Osteocyte (in vitro differentiated cells): ENCODE measurements at places on chromosomes 4 and X. TPM values are rescaled to one million over a fixed set of nuclear protein-coding genes. Genes with fewer than 3 reads are reported as not detected.

Gene MTNR1A
- total RNA-seq: not detected in 2 replicates

Gene RASSF6
- total RNA-seq: not detected in 2 replicates

Gene ERAS
- not detected in 2 replicates for total RNA-seq

Gene RNF175
- 0.32 TPM in 1 of 2 replicates, not detected in the other for total RNA-seq

Gene DUSP9
- total RNA-seq: 0.91 and 1.3 TPM in 2 replicates

Gene GAGE10
- total RNA-seq: not detected in 2 replicates

Gene PIN4
- 10.9 and 12.1 TPM in 2 replicates for total RNA-seq

Gene NCBP2L
- total RNA-seq: not detected in 2 replicates

Gene AMTN
- not detected in 2 replicates for total RNA-seq

Gene NDP
- total RNA-seq: not detected in 2 replicates

Gene GPR173
- 12.6 and 17.3 TPM in 2 replicates for total RNA-seq

Gene SUPT20HL1
- not detected in 2 replicates for total RNA-seq

Gene NEIL3
- 2.1 and 2.3 TPM in 2 replicates for total RNA-seq

- no peak for DNase-seq
Measured at GRCh38 chr4:177441061-177441802, 1.0 kb downstream of the AGA start.

GRCh38 chr4:149932188-149932587 lies 116.5 kb upstream of the IQCM start:
- DNase-seq: no peak

GRCh38 chr4:5712931-5713330 lies 1.9 kb downstream of the EVC start:
- no peak for DNase-seq

DNA sequence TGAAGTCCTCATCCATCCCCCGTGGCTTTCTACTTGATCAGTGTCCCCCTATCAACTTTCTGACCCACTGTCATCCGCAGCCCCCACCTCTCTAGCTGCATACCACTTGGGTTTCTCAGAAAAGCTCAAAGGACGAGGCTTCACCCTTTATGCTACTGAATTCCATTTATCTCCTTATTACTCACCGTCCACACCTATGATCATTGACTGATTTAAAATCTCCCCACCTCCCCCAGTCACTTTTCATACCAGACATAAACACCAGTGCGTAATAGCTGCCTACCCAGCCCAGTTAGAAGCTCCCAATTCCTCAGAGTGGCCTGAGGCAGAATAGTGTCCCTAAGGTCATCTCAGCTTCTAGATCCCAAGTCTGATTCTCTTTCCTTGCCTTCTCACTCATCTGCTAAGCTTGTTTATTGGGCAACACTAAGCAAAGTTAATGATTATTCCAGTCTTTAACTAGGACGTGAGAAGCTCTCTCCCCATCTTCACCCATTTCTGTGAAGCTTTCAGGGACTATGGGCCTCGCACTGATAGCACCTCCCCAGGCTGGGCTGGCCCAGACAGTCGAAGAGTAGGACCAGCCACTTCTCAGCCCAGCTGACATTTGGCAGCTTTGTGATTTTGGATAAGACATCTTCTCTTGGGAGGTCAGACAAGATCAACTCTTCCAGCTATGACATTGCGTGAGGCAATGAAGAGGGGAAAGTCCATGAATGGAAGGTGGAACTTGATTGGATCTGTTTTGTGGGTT lies 7.2 kb upstream of the DDX60L start:
- no peak for DNase-seq

DNA sequence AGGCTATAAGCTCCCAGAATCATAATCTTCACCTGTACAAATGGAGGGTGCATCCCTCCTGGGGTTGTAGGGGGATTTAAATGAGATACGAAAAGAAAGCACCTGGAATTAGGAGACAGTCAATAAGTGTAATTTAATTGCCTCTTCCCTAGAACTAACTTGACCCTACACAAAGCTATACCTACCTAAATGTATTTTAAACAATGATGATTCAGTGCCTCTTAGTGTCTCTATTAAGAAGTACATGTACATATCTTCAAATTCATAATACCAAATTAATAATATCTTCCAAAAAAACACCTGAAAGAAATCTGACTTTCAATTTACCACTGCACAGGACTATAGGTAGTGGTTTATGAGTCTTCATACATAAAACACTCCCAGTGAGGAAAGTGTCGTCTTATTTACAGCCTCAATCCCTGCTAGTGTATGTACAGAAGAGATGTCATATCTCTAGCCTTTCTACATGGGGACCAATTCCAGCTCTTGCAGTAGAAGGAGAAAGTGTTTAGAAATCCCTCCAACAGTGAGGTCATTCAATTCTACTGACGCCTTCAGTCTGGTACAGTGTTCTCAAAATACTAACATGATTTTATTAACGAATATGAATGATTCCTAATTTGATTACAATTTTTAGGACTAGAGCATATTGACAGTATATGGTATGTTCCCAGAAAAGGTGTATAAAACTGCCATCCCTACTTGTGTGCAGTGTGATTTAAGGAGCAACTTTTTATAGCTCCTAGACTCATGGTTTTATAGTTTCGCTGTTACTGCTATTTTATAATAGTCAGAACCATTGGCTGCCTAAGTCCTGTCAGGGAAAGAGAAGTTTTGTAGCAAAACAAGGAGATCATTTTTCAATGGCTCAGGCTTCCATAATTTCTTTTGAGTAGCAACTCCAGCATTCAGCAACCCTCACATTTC lies 282.7 kb downstream of the UNC5C start:
- no peak for DNase-seq

GRCh38 chr4:25914670-25915352 lies 791 bp downstream of the SMIM20 start:
- no peak for DNase-seq

- no peak for DNase-seq
Measured at GRCh38 chr4:25075129-25075528, 44.4 kb upstream of the LGI2 start.

- no peak for DNase-seq
Measured at GRCh38 chrX:81316163-81316562, 114.3 kb downstream of the SH3BGRL start.

GRCh38 chr4:116520886-116521285 lies 564.5 kb downstream of the TRAM1L1 start:
- no peak for DNase-seq

DNA sequence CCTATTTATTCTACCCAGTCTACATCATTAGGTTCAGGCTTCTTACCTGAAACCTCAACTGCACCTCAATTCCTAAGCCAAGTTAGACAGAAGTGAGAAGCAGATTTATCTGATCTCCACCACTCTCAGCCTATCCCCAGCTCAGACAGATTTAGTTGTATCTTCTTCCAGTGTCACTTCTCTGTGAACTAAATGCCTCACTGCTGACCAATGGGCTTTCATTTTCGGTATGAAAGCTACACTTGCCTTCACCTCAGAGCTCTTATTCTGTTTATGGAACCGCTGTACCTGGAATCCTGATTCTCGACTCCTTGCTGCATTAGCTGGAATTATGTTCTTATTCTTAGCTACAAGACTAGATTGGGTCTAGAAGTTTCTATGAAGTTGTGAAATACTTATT lies 833.2 kb downstream of the CCSER1 start:
- no peak for DNase-seq

GRCh38 chr4:4507923-4508322 lies 33.9 kb downstream of the STX18 start:
- no peak for DNase-seq

DNA sequence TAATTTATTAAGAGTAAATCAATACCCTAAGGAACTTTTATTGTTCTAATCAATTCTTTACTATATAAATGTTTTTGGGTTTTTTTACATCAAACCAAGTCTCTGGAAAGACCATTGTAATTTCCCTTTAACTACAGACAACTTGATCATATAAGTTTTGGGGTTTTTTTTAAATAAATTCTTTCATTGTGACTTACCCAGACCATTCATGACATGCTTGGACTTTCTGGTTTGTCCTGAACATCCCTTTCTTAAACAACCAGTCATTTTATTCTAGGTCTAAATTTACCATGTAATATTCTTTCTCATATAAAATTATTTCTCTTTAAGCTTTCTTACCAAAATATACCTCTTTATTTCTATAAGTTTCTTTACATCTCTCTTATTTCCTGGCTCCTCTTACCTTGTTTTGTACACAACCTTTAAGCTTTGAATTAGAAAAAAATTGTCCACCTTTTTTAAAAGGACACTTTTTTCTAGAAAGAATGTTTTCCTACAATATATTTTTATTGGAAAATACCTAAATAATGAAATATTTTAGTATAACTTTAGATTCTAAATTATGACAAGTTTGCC lies 8.4 kb downstream of the CNGA1 start:
- no peak for DNase-seq

- DNase-seq: no peak
Measured at GRCh38 chr4:151668689-151669402, 92.0 kb downstream of the GATB start.

- DNase-seq: no peak
Measured at GRCh38 chr4:65943076-65943475, 272.8 kb upstream of the EPHA5 start.

DNA sequence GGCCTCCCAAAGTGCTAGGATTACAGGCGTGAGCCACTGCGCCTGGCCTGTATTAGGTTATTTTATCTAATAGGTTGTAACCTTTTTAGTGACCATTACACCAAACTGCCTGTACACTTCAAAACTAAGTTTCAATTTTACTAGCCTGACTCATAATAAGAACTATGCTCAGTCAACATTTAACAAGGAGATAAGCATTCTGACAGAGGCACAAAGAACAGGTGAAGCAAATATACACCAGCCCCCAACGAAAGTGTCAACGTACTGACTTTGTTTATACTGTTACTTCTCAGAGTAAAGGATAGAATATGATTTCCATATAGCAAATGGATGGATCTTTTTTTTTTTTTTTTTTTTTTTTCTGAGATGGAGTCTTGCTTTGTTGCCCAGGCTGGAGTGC lies 62.8 kb downstream of the SHISA3 start:
- DNase-seq: no peak

DNA sequence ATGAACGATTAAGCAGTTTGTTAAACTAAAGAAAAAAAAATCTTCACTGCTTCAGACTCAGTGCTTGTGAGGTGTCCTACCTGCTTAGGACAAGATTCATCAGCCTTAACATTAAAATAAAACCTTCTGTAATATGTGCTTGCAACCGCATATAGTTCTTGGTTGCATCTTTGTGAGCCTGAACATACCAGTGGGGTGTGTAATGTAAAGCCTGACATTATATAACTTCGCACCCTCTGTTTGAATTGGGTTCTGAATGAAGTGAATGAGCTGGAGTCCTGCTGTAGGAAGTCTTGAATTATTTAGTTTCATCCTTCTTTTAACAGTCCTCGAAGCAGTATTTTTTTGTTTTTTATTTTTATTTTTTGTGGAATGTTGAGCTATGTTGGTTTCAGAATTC lies 3.1 kb downstream of the KDM6A start:
- DNase-seq: no peak

DNA sequence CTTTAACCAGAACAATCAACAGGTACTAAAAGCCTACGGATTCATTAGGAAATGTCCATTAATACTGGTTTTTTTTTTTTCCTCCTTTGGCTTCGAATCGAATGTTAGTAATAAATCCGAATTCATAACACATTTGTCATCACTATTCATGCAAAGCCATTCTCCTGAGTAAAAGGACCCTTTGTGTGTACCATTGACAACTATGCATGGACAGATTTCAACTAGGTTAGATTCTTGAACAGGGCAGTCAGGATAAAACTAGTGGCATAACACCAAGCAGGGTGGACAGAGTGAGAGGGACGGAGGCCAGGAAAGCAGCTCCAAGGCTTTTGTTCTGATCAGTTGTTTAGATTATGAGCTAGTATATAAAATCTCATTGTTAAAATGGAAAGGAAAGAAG lies 1722.0 kb upstream of the TENM3 start:
- DNase-seq: no peak

- no peak for DNase-seq
Measured at GRCh38 chrX:80022363-80023031, 7.9 kb downstream of the TBX22 start.

DNA sequence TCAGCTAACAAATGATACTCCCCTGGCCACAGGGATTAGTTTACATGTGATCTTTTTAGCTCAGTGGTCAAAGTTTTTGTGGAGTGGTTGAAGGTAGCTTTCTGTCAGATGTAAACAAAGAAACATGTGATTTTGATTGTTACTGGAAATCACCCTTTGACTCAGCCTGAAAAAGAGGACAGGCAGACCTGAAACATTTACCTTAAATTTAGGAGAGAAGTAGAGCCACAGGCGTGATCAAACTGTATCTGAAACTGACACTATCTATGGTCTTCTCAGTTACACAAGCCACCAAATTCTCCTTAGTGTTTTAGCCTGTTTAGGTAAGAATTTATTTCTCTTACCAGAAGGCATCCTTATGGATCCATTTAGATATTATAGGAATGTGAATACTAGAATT lies 136.7 kb downstream of the CBLL2 start:
- DNase-seq: no peak

DNA sequence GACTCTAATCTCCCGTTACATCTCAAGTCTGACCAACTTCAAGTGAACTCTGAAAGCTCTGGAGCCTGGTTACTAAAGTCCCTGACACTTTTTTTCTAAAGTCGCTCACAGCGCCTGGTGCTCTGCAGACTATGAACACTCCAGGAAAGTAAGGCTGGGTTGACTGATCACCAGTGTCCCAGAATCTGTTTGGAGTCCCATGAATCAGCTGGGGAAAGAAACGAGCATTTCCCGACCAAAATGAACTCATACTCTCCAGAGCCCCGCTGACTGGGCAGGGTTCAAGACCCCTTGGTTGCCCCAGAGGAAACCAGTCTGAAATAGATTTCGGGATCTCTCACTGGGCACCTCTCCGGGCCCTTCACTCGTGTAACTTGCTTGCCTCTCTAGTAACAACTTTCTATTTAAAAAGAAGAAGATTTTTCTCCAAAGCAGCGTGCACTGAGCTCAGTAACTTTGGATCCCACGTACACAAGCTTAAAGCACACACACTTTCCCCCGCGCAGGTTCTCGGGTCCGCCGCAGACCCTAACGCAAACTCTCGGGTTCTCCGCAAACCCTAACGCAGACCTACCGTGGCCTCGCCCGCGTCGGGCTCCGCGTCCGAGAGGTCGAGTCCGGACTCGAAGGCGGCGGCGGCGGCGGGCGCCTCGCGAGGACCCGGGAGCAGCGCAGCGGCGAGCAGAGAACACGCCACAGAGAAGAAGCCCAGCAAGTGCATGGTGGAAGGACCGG lies 964 bp downstream of the VEGFC start:
- DNase-seq: peak; percentile 85

DNA sequence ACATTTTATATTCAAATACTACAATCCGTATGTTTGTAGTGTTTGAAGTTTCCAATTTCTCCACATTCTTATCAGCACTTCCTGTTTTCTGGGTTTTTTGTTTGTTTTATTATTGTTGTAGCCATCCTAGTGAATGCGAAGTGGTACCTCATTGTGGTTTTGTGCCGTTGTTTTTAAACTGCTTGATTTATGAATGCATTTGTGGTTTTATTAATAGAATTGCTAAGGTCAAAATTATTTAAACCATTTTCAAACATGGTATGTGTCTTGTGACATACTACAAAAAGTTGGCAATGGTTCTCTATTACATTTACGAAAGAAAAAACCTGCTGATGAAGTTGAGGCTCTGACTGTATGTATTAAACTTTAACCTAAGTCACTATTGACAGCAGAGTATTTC lies 780.0 kb upstream of the MAGEB2 start:
- DNase-seq: no peak
